Suprapubic skin (tissue), 4 donors: ENCODE measurements at places on chromosomes 2 and 18.
A peak's percentile ranks its signal among the peaks of the same experiment; 100 is the strongest.

DNA sequence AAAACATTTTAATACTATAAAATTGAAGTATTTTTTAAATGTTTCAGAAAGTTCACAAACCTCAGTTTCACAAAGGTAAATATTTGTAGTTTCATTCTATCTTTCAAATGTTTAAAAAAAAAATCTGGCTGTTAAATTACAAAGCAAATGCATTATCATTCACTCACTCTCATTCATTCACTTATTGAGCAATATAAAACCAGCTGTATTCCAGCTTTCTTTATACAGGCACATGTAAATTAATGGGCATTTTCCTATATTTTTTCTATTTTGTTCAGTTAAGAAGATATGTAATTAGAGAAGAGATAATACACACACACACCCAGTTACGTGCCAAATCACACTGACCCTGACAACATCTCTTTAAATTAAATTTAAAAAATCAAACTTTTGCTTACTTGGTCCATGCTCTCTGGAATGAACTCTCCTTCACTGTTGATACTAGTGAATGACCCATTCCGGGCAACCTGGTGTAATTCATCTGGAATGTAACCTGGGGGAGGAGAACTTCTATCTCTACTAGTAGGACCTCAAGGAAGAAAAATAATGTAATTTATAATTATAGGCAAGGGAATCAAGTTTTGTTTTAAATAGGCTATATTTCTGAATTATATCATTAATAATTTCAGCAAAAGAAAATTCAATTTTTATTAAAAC is 32.5 kb upstream of the ERCC3 start:
- DNase-seq, result no peak

DNA sequence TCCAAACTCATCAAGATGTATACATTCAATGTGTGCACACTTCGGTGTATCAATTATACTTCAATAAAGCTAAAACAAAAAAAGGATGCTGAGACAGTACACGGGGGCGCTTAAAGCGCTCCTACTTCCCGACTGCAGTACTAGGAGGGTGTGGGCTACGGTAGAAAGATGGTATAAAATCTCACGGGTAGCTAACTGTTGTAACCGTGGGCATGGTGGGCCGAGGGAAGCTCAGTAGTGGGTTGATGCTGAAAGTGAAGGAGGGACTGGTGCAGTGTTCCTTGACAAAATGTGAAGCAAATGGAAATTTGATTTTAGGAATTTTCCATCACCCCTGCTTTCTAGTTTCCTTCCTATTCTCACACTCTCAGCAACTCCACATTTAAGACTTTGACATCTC is 42.6 kb upstream of the DARS1 start:
- no peak for DNase-seq

- no peak for DNase-seq
Measured at GRCh38 chr2:32933756-32934095, 13.0 kb upstream of the LTBP1 start.

- DNase-seq, result no peak
Measured at GRCh38 chr2:138622613-138623012, 121.0 kb downstream of the SPOPL start.

- DNase-seq, result no peak
Measured at GRCh38 chr18:49768051-49768391, 45.3 kb downstream of the ACAA2 start.

DNA sequence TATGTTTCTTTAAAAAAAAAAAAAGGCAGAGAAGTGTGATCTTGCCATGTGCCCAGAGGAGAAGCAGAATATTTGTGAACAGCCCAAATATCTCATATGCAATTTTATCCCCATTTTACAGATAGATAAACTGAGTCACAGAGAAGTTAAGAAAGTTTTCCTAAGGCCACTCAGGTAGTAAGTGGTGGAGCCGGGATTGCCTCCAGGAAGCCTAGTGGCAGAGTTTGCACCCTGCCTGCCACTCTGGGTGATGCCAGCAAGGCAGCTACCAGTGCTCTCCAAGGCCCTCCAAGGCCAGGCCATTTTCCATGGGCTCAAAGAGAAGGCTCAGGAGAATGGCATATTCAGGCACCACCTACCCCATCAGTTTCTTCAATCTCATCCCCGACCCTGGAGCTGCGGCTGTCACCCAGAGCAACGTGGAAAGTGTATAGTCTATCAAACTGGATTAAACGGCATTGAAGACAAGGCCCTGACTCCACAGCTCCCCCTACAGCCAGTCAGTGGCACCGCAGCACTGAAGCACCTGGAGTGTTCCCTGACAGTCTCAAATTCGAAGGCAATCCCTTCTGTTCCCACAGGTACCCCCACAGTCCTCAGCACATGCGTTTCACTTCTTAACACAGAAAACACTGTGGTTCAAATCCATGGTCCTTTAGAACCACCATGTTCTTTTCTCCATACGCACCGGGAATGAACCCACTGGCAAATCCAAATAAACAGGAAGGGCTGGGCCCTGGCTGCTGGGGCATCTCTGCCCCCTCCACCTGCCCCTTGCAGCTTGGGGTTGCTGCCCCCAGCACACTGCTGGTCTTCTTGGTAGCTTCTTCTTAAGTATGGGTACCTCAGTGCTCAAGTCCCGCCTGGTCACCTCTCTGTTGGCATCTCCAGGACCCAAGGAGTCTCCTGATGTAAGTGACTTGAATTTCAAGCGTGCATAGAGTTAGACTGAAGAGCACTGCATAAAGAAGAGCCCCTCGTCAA is 175.3 kb downstream of the INHBB start:
- DNase-seq, result no peak

DNA sequence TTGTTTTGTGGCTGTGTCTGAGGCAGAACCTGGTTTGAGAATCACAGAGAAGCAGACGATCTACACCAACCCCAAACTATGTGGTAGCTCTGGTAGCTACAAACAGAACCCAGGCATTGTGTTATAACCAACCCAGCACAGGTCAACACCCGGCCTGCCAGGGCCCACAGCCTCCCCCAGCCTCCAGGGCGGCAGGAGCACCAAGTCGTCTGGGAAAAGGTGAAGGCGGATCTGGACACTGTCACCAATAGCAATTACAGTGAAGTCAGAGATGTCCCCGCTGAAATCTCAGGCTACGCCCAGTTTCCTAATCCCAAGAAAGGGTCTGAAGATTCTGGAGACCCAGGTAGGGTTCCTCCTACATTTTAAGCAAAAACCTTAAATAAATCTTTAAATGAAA is 3.6 kb downstream of the HJURP start:
- DNase-seq, result no peak

GRCh38 chr2:64987956-64988419 is 1.2 kb upstream of the SLC1A4 start:
- DNase-seq, result no peak

DNA sequence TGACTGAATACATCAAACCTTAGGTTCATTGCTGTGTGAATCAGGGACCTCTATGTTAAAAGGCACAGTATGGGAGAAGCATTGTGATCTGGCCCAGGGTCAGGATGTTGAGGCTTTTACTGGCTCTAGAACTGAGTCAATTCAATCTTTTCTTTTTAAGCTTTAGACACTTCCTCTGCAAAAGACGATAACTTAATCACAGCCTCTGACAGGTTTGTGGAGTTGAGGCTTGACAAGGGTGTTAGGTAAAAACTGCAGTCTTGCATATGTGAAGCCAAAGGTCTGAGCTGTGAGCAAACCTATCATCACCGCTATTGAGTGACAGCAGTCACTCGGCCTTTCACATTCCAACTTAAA is 17.3 kb upstream of the ARHGAP25 start:
- DNase-seq, result no peak

DNA sequence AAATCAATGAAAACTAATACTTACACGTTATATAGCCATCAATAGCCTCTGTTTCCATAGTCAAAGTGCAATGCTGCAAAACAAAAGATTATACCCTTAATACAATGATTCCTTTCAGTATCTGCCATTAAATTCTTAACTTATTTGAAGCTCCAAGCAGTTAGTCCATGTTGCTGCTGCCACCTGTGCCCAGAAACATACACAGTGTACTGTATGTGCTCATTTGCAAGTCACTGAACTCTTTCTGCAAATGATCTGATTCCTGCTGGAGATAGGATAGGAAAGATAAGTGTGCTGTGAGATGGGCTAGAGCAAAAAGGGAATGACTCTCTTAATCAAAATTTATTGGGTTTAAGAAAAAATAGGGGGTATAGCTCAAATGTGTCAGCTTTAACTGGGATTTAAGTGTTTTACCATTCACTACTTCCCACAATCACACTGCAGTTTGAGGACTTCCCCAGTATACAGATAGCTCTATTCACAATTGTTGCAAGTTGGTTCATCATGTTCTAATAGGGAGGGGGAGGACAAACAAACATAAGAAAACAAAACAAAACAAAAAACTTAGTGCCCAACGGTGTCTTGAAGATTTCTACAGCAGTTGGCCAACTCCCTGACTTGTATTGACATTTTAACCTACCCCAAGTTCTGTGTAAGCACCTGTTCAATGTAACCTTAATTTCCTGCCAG is 2.7 kb downstream of the IKZF2 start:
- no peak for DNase-seq

- DNase-seq, result no peak
Measured at GRCh38 chr18:39788383-39788782, 2166.7 kb upstream of the PIK3C3 start.

DNA sequence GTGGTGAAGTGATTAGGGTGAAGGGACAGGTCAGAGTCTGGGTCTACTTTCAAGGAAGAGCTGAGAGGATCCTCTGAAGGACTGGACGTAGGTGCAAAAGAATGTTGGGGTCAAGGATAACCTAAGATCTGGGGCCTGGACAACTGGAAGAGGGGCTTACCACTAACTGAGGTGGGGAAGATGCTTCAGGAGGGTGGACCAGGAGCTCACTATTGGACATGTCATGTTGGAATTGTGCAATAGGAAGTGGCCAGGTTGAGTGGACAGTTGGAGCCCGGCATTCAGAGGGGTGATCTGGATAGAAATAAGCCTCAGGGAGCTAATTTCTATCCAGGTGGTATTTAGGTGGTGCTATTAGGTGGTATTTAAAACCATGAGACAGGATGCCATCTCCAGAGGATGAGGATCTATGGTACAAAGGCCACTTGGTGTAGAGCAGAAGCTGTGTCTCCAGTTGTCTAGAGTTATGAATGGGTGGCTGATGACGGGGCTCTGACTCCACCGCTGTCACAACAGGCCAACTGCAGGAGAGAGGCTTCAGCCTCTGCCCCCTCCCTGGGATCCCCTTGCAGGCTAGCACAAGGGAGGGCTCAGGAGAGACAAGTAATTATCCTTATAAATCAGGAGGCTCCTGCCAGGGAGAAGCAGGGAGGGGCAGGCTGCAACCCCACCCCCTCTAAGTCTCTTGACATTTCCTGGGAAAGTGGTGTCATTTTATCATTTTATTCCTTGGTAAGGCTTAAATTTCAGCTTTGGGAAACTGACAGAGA is 158.0 kb downstream of the SMAD7 start:
- peak; percentile 16 for DNase-seq

DNA sequence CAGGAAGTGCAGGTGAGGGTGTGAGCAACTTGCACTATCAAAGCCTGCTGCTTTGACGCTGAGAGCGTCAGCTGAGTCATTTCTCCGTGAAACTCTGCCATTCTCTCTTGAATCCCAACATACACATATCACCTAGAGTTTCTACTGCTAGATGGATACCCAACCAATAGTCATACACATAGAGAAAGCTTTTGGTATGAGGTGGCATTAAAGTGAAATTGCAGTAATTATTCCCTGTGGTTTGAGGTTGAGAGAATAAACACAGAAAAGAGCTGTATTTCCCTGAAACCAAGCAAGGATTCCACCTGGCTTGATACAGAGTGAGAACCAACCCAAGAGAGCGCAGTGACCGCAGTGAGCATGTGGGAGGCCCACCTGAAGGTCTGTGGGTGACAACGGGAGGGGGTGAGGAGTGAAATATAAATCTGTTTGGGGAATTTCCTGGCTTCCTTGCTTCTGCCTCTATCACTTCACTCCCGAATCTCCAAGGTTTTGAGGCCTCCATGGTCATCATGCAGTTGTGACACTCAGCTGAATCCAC is 28.8 kb upstream of the TMEM18 start:
- DNase-seq, result no peak

DNA sequence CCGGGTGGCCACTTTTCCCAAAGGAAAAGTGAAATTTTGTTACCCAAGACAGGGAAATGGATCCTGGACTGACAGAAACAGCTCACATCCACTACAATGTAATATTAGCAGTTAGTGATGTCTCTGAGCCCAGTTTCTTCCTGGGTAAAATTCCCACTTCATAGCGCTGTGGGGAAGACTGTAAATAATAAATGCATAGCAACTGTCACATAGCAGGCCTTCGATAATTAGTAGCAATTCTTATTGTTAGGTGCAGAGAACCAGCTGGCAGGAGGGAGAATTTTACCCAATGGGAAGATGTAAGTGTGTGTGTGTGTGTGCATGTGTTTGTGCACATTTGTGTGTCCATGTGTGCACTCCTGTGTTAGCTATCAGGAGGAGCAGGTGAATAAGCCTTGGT is 221.5 kb downstream of the SLC4A3 start:
- no peak for DNase-seq

DNA sequence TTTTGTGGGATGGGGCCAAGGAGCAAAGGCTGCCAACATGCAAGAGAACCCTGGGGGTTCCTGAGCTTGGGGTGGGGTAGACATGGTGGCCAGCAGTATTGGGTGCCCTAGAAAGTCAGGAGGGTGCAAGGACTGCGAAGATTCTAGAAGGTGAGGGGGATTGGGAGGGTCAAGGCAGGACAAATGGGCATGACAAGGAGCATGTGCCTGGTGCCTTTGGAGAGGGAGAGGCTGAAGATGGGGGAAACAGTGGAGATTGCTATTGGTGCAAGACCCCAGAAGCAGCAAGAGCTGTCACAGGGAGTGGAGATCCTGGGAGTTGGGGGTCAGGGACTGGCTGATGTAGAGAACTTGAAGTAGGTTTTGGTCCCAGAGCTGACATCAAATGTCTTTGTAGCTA is 7.5 kb downstream of the B3GNT2 start:
- DNase-seq, result no peak

DNA sequence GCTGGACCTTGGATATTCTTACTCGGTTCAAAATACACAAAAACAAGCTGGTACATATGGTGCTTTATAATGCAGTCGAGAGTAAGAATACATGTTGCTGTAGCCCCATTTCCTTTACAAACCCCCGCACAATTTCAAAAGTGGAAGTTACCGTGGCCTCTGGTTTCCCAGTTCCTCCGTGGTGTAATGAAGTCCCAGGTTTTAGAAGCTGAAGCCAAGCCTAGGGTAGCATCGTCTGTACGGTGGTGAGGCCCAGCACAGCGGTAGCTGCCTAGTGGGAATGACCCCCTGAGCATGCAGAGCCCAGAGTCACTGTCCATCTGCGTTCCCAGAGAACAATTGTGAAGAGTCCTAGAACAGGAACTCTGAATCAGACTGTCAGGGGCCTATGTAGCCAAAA is 171.8 kb downstream of the ASXL3 start:
- DNase-seq, result no peak

- no peak for DNase-seq
Measured at GRCh38 chr2:148989882-148990493, 48.5 kb upstream of the LYPD6B start.
